ENCODE measurements at places on chromosomes 6 and 20. TPM values are rescaled to one million over a fixed set of nuclear protein-coding genes. Genes with fewer than 3 reads are reported as not detected.
A peak's percentile ranks its signal among the peaks of the same experiment; 100 is the strongest.

DNA sequence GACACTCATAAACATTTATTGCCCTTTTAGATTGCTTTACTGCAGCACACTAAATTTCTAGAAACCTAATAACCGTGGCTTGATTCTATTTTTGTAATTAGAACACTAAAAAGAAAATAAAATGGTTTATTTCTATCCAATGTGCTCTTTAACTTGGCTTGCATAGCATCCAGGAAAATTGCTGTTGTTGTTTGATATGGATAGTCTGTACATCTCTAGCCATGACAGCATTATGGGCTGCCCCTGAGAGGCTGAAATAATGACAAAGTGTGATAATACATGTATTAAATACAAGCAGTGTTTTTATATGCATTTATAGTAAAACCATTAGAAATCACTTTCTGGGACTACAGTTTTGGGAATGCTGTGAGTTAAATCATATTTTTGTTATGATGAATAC, 472.5 kb downstream of the EPM2A start:
- DNase-seq, result no peak

GRCh38 chr20:51174536-51174935, 151.6 kb upstream of the KCNG1 start:
- no peak for DNase-seq

GRCh38 chr20:40582531-40582930, 106.5 kb downstream of the MAFB start:
- no peak for DNase-seq

GRCh38 chr6:115310156-115310555, 750.5 kb downstream of the FRK start:
- DNase-seq, result no peak

DNA sequence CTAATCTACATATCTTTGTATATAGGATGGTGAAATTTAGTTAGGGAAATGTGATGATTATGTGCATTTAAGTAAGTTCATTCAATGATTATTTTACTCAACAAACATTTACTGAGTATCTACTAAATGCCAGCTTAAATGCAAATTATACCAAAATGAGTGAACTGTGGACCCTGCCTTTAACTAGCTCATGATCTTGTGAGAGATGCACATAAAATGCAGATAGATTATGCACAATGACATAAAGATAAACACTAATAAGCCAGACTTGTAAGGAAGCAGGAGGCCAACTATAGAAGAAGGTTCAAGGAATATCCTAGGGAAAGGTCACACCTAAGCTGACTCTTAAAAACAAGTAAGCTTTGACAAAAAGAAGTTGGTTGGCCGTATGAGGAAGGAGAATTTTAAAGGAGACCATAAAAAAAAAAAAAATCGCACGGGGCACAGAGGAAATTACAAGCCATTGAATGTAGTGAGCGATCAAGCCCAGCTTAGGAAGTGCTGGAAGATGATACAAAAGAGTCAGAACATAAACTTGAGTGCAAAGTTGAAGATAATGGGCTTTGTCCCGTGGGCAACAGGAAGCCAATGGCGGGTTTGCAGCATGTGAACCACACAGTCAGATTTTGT, 107.9 kb downstream of the NRSN1 start:
- DNase-seq, result no peak

DNA sequence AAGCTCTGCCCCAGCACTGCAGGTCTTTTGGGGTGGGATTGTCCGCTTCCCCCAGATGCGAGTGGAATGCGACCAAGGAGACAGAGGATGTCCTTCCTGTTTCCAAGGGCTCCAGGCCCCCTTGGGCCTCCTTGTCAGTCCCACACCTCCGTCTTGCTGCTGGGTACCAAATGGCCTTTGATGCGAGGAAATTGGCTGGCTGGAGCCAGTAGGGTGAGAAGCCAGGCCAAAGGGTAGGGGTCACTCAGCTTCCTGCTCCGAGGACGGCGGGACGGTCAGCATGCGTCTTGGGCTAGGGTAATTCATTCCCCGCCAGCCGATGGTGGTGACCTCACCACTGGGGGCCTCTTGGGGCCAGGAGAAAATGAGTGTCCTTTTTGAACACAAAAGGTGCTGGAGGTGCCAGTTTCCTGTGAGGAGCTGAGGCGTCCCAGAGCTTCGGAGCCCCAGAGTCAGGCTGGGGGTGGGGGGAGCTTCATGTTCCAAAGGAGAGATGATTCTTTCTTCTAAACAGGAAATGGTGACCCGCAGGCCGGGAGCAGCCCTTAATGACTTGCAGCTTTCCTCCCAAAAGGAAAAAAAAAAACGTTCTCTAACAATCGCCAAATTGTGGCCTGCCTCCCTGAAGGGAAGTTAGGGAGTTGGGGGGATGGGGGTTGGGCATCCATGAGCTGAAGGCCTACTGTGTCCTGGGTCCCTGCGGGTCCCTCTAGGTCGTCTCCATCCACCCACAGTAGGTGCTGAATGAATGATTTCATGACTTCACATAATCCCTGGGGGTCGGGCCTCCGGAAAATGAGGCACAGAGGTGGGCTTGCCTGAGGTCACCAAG, 6.7 kb downstream of the SNAI1 start:
- peak; percentile 67 for DNase-seq

GRCh38 chr6:88780714-88781389, 182.6 kb downstream of the RNGTT start:
- peak; percentile 30 for DNase-seq

GRCh38 chr6:2099870-2100269, 145.5 kb downstream of the GMDS start:
- DNase-seq, result no peak

GRCh38 chr20:46955601-46956556, 61.2 kb downstream of the EYA2 start:
- no peak for DNase-seq

- no peak for DNase-seq
These were observed 126.8 kb downstream of the GRM4 start for GRCh38 chr6:34018961-34019606.

DNA sequence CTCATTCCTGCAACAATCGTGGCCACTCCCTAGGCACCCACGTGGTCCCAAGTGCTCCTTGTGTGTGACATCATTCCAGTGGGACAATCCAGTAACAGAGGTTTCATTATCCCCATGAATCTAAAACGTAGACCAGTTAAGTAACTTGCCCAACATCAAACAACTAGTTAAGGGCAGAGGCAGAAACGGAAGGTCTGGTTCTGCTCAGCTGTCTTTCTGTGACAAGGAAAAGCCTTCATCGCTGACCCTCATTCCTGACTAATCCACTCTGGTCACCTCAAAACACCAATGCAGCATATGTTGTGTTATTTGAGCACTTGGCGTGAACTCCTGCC, 261.4 kb upstream of the JARID2 start:
- DNase-seq, result no peak

DNA sequence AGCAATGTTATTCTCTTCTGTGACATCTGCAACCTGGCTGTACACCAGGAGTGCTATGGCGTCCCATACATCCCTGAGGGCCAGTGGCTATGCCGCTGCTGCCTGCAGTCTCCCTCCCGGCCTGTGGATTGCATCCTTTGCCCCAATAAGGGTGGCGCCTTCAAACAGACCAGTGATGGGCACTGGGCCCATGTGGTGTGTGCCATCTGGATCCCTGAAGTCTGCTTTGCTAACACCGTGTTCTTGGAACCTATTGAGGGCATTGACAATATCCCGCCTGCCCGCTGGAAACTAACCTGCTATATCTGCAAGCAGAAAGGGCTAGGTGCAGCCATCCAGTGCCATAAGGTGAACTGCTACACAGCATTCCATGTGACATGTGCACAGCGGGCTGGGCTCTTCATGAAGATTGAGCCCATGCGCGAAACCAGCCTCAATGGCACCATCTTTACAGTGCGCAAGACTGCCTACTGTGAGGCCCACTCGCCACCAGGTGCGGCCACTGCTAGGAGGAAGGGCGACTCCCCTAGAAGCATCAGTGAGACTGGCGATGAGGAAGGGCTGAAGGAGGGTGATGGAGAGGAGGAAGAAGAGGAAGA, 4.6 kb downstream of the BRPF3 start:
- DNase-seq, result no peak

- DNase-seq, result no peak
These were observed 5.6 kb downstream of the PPP2R5D start for GRCh38 chr6:42989923-42990322.

DNA sequence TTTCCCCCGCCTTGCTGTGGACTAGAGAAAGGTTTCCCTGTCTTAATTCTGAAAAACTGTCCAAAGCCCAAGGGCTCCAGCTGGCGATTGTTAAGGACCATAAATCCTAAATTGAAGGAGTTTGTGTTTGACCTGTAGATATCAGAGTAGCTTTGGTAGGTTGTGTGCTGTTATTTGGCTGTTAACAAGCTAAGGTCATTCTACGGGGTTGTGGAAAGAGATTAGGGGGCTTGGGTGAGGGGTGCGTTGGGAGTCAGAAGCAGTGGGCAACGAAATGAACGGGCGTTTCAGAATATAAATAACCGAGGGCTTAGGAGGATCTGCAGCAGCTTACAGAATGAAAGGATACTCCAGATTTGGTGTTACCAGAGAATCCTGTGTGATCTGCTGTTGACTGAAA, 32.6 kb upstream of the BTN3A2 start:
- DNase-seq, result no peak

DNA sequence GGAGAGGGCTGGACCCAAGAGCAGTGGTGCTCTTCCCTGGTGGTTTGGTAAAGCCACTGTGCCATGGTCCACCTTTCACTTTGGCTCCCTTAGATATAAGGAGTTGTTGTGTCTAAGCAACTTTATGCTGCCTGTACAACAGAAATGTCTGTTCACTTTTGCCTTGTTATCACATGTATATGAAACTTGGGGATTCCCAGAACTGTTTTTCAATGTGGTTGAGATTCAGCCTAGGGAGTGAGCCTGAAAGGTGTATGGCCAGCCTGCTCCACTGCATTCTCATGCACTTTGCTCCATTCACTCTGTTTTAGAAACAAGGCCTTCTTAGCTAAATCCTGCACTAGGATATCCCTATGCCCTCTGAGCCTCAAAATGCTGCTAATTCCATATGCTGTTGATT, 234.5 kb upstream of the THEMIS start:
- no peak for DNase-seq

DNA sequence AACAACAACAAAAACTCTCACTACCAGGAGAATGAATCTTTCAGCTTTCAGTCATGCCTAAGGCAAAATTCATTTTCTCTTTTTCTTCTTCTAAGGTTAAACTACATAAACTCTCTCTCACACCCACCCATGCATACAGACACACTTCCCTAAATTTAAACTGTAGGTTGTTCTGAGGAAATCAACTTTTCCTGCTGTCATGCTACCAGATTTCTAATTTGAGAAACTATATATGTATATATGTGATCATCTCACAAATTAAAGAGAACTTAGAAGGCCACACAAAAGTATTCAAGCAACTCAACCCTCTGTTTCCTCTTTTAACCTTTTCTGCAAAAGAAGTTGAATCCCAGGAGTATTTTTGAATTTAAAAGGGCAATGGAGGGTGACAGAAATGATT, 532.5 kb downstream of the KIF16B start:
- DNase-seq, result no peak

DNA sequence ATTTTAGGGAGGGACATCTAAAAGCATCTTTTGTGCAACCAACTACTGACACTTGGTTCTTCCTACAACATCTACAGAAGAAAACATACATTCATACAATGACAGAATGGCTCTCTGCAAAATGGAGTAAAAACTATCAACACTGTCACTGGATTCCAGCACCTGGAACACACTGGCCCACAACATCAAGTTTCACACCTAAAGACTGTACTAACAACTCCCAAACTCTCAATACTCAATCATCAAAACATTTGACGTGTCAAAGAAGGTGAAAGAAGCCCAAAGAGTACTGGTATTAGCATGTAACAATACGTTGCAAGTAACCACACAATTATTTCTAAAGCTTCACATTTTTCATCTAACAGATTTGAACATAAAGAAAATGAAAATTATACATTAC, 2.1 kb downstream of the CPNE1 start:
- no peak for DNase-seq

GRCh38 chr20:5947276-5947675, 3.1 kb downstream of the TRMT6 start:
- DNase-seq, result no peak

DNA sequence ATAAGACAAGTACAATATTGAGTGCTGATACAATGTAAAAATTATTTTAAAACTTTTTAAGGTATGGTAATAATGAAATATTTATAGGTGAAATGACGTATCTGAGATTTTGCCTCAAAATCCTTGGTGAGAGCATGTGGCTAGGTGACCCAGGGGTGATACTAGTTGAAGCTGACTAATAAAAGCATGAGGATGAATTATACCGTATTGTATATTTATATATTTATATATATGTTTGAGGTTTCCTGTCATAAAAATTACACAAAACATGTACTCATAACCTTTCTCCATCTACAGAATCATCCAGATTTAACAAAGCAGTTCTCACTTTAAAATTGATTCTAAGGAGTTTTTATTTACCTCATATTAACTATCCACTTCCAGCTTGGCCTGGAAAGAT, 358.1 kb downstream of the CDKAL1 start:
- DNase-seq, result no peak

DNA sequence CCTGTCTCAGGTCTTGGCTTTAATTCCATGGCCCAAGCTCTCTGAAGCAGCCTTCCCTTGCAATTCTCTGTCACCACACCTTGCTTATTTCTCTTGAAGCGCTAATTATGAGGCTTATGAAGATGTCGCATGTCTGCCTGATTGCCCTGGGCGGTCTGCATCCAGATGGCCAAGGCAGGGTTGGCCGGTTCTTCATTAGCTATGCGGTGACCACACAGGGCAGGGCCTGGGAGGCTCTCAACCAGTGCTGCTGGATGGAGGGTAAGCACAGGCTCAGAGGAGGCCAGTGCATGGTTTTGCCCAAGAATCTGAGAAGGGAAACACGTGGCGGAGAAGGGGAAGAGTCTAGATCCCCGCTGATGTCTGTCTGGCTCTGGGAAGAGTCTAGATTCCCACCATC, 528.7 kb downstream of the CDH26 start:
- no peak for DNase-seq

DNA sequence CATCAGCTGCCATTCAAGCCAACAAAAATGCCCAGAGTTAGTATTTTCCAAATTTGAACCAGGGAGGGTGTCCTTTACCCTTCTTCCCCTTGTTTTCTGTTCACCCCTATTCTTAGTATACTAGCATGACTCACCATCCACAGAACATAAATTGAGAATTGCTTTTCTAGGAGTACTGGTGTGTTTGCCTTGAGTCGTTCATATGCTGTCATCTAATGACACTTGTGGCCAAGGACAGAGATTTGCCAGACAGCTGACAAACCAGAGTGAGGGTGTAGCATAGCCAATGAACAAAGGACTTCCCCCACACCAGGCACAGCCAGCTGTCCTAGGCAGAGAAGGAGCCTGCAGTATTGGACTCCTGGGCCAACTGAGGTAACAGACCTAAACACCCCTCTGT, 62.2 kb downstream of the FILIP1 start:
- DNase-seq, result no peak

- DNase-seq, result no peak
These were observed 954 bp upstream of the BLCAP start for GRCh38 chr20:37528446-37529213.

The TCF21 gene
- 202 TPM for polyA plus RNA-seq

The SIRPB2 gene
- polyA plus RNA-seq, result 0.31 TPM

The PHF20 gene
- 43.9 TPM for polyA plus RNA-seq

The C6orf58 gene
- polyA plus RNA-seq, result 0.82 TPM

The MUC22 gene
- not detected for polyA plus RNA-seq

The FAM83C gene
- not detected for polyA plus RNA-seq

The ESR1 gene
- 0.79 TPM for polyA plus RNA-seq
